ENCODE measurements at places on chromosomes 1 and 21. TPM values are rescaled to one million over a fixed set of nuclear protein-coding genes. Genes with fewer than 3 reads are reported as not detected.

- ATAC-seq, result no peak
Observed at GRCh38 chr1:230105245-230105753, 38.3 kb downstream of the GALNT2 start.

DNA sequence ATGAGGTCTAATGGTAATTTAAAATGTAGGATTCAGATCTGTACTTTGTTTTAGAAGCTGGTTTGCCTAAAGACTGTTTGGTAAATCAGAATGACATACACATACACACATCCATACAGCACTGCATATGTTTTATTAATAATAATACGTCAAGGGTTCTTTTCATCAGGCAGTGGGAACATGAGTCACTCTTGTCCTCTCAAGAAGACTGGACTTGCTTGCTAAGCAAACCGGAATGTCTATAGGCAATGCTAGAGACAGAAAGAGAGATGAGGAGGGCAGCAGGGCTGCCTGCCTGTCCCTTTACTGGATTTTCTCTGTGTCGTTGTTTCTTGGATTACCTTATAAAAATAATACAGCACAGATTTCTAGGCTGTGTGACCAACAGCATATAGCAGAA, 119.1 kb upstream of the GALNT2 start:
- no peak for ATAC-seq

DNA sequence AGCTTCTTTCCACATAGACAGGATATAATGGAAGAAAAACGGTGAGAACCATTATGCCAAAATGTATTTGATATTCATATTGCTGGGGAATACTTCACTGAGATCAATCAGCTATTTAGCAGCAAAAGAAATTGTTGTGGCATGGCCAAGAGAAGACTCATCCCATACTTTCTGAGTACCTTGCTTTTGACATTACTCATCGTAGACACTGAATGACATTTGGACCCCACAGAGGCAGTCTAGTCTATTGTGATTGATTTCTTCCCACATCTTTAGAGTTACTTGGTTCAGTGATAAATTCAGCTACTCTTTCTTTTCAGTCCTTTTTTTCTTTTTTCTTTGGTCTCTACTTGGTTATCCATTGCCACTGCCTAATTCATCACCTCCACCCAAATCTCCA, 22.1 kb downstream of the ATP1B1 start:
- ATAC-seq, result peak; percentile 98

IARS2 gene
- 83.6 TPM for total RNA-seq

RHBDL2 gene
- total RNA-seq, result not detected

SELP gene
- 0.39 TPM for total RNA-seq

GUCA2A gene
- not detected for total RNA-seq

DNA sequence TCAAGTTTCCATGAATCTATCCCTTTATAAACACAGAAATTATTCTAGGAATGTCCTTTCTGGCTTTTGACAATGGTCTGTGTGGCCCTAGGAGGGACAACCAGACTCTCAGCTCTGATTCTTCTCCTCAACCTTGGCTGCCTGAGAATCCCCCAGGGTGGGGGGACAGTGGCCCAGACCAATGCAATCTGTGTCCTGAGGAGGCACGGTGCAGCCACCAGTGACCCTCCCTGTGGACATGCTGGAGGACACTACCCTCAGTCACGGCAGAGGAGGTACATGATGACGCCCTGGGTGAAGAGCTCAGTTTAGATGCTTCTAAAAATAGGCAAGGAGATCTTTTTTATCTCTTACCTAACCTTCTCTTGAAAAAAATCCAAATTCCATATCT, 91.7 kb downstream of the PGBD5 start:
- ATAC-seq, result no peak

DNA sequence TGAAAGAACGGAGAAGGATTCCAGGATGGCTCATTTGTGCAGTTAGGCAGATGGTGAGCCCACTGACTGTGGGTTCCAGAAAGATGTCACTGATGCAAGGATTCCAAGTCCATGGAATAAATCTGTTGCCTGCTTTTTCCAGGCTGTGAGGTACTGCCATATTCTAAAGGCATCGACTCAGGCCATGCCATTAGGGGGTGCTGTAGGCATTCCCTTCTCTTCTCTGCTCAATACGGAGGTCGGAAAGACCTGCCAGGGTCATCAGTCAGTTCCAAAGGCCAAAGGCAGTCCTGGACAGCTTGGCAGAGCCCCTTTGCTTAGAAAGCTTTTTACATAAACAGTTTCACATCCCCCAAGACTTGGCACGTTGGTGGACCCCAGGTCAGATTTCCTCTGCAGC, 31.7 kb upstream of the TMEM125 start:
- ATAC-seq, result peak; percentile 49

LPAR3 gene
- total RNA-seq, result not detected

ZFP69B gene
- total RNA-seq, result 3.3 TPM

GRCh38 chr1:184223216-184223615, 163.6 kb upstream of the C1orf21 start:
- ATAC-seq, result no peak

CD52 gene
- 542 TPM for total RNA-seq

DNA sequence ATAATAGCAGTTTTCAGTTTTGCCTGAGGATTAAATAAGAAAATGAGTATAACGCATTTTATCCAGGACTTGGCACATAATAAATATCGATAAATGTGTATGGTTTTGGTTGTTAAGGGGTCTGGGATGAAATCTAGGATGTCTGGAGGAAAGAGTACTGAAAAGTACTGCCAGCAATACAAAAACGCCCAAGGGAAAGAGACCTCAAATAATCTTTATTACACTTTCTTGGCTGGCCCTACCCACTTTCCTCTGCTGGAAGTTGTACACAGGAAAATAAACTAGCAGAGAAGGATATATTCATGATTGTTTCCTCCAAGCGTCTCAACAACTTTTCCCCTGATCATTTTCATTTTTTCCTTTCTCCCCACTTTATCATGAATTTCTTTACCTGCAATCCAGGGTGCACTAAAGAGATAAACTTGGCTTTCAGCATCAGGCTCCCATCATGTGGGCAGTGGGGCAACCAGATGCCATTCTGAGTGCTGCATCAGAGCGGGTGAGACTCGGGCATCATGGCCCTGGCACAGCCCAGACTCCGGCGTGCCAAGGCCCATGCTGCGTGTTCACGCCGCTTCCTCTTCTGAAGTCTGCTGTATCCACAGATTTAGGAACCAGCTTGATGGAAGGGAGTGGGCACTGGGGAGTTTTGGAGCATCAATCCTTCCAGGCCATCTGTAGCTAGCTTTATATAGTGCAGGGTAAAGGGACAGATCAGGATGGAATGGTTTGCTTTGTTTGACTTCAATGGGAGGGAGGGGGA, 35.8 kb upstream of the PLXNA2 start:
- ATAC-seq, result no peak

DNA sequence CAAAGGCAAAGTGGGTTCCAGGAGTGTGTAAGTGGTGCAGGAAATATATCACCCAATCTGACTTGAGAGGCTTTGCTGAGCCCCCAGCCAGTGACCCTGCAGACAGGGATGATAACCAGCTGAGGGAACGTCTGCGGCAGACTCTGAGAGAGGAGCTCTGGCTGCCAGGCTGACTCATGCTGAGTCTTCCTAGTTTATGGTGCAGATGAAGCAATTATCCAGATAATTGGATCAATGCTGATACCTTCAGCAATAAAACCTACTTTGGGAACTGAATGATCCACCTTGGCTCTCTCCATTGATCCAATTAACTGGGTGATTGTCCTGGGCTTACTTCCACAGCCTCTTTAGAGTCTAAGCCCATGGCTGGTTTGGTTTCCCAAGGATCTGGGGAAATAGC, 7.3 kb downstream of the C8B start:
- ATAC-seq, result no peak

TSTD1 gene
- total RNA-seq, result 38.7 TPM

DNA sequence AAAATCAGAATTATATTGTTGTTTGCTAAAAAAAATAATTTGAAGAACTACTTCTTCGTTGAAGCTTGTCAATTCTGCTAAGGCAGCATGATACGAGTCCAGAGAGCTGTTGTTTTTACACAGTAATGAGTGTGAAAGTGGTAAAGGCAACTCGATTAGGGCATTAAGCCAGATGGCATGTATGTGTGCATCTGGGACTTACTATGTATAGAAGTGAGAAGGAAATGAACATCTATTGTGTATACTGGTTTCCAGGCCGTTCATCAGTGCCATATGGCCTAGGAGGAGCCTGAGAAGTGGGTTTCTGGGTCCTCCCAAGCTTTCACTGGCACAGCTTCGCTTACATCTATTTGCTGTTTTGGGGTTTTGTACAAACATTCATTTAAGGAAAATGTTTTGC, 5.7 kb downstream of the CTPS1 start:
- ATAC-seq, result no peak

SMG5 gene
- 75.7 TPM for total RNA-seq

DNA sequence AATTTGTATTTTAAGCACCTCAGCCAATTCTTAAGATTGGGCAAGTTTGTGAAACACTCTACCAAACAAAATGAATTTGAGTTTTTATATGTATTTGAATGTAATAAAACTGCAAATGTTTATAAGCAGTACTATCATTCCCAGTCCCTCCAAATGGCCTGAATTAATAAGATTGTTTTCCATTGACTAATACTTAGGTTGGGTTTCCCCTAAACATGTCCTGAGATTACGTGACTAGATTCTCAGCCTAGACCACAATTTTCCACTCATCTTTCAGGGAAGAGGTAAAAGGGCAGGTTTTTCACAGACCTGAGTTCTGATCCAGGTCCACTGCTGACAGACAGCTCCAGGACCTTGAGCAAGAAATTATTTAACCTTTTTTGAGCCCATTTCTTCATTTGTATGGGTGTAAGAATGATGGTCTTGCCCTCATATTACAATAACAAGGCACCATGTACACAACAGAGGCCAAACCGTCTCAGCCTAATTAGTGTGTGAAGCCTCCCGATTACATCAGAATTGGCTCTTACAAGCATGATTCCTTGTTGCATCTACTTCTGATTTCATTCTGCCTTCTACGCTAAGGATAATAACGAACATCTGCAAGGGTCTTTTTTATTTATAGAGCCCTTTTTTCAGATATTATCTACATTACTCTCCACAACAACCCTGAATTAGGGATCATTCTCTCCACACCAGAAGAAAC, 51.2 kb downstream of the BEND5 start:
- no peak for ATAC-seq

SHCBP1L gene
- not detected for total RNA-seq

DNA sequence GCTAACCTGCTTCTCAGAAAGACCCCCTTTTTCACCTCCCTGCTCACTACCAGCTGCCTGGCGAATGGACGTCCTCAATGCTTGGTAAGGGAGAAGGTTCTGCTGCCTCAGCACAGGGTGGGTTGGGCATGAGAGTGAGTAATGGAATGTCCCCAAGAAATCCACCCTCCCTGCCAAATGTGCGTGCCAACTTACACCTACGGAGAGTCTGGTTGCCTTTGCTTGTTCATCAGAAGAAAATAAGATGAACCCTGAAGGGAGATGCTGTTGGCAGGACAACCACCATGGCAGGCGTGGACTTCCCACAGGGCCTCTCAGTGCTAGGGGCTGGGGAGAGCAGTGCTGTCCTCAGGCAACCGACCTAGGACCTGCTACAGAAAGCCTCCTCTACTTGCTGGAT, 106.0 kb downstream of the XCL2 start:
- ATAC-seq, result no peak

DNA sequence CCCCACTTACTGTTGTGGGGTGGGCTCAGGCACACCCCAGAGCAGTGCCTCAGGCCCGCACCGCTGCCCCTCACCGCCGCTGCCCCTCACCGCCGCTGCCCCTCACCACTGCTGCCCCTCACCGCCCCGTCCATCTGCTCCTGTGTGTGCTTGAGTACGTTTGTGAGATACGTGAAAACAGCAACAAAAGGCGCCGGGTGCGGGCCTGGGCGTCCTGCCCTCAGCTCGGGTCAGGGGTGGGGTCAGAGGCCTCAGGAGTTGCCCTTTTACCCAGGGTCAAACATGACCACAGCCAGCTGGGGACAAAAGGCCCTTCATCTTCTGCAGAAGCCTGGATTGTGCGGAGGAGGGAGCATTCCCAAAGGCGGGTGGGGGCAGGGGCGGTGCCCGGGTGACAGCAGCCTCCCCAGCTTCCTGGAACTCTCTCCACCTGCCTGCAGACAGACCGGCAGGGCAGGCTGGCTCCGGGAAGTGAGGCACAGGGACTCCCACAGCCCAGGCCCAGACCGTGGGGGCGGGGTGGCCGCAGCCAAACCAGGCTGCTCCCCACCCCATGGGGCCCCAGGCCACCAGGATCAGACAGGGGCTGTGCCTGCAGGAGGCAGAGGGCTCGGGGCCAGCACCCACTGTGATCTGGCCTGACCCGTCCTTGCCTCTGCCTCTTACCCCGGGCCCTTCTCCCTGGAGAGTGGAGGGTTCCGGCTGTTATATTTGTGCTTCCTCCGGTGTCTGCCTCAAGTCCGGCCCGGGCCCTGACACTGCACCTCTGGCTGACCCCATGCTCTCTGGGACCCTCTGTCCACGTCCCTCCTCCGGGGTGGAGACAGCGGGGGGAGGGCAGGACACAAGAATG, 2.3 kb upstream of the VWA1 start:
- ATAC-seq, result peak; percentile 10

- no peak for ATAC-seq
Observed at GRCh38 chr1:91120936-91121335, 99.1 kb upstream of the ZNF644 start.
